ENCODE measurements at places on chromosomes 12 and 14.

DNA sequence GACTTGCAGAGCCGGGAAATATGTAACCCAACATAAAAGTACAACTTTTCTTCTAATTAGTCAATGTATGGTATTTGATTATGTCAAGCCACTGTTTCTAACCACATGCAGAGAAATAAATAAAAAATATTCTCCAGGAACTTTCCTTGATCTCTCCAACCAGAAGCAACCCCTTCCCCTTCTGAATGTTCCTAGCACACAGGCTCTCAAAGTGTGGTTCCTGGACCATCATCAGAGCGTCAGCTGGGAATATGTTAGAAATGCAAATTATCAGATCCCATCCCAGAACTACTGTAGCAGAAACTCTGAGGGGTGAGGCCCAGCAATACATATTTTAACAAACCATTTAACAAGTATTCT, 21.0 kb upstream of the ITPR2 start:
- no peak for DNase-seq

GRCh38 chr14:93286212-93286890, 46.5 kb downstream of the BTBD7 start:
- no peak for DNase-seq

GRCh38 chr12:107580750-107581618, 104.6 kb upstream of the PWP1 start:
- no peak for DNase-seq

DNA sequence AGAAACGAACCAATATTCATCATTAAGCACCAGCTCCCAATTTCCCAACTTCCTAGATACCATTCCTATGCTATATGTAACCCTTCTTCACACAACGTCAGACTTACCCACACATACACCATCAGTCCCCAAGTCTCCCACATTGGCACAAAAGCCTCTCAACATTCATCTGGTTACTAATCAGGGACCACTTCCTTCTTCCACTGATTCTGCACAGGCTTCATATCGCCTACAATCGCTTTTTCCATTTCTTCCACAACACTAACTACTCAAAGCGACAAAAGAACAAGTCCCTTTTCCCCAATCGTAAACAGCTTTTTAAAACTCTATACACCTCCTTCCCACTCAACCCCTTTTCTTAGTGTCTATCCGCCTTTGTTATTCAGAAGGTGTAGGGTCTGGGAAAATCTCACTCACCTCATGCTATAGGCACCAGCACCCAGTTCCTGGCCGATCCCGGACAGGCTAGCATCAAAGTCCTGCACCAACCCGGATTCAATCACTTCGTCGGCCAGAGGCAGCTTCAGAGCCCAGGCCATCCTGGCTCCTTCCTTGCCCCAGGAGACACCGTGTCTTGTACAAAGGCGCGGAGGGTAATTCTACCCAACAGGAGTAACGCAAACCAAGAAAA, 936 bp downstream of the TFCP2 start:
- no peak for DNase-seq

DNA sequence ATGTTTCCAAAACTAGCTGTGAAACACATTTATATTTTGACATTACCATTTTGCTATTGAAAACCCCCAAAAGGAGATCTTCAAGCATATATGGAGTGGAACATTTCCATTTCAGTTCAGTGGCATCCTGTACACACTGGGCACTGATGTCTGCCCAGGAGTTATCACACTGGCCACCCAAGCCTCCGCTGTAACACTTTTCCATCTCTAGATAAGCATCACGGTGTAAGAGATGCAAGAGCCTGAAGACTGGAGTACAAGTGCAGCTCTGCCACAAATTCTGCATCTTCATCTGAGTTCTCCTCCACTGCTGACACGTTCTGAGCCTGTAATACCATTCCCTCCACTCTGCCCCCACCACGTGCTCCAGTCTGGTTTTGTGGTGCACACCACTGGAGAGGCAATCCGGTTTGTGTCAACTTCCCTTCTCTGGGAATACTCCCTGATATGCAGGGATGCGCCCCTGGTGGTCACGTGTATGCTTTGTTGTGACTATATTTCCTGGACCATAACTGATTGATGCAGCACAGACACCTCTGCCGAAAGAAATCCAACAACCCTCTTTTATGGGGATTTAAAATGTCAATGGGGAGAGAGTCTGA, 12.7 kb downstream of the SPTLC2 start:
- no peak for DNase-seq

- DNase-seq, result no peak
These were observed 99.9 kb downstream of the PPM1H start for GRCh38 chr12:62834971-62835547.

- DNase-seq, result no peak
These were observed 10.8 kb downstream of the TMEM52B start for GRCh38 chr12:10189653-10190052.

- DNase-seq, result no peak
These were observed 41.9 kb downstream of the TTC7B start for GRCh38 chr14:90774316-90774715.

GRCh38 chr12:38711054-38711453, 194.3 kb downstream of the CPNE8 start:
- no peak for DNase-seq

- no peak for DNase-seq
These were observed 322.8 kb downstream of the RGS6 start for GRCh38 chr14:72254937-72255472.

DNA sequence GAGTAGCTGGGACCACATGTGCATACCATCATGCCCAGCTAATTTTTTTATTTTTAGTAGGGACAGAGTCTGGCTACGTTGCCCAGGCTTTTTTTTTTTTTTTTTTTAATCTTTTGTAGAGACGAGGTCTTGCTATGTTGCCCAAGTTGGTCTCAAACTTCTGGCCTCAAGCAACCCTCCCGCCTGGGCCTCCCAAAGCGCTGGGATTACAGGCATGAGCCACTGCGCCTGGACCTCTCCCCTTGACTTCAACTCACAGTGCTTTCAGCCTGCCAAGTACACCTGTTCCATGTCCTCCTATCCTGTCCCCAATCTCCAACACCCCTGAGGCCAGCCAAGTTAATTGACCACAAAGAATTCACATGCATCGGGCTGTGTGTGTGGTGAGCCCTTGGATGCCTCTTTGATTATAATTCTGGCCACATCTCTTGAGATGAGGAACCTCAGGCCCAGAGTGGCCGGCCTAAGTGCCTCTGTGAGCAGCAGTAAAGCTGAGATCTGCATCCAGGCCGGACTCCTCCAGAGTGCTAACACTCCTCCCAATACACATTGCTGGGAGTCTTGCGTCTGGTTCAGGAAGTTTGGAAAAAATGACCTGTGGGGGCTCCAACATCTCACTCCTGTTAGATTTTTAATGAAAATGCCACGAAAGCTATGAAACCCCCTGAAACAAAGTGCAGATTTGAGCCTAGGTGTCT, 6.8 kb downstream of the RAB35 start:
- DNase-seq, result no peak

GRCh38 chr14:56168007-56168616, 49.9 kb downstream of the PELI2 start:
- no peak for DNase-seq

DNA sequence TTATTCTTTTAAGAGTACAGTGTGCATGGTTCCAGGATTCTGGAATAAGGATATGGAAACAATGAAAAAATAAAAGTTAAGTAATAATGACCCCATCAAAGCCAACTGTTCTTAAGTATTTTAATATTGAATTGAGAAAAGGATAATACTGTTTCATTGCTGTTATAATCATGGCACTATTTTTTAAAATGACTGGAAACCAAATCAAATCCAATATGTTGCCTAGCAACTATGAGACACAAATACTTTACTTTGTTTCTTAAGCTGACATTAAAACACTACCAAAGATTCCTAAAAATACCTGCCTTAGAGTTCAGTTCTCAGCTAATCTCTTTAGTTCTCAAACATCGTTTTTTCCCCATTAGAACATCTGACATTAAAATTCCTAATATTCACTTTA, 66.4 kb upstream of the OTOGL start:
- no peak for DNase-seq

DNA sequence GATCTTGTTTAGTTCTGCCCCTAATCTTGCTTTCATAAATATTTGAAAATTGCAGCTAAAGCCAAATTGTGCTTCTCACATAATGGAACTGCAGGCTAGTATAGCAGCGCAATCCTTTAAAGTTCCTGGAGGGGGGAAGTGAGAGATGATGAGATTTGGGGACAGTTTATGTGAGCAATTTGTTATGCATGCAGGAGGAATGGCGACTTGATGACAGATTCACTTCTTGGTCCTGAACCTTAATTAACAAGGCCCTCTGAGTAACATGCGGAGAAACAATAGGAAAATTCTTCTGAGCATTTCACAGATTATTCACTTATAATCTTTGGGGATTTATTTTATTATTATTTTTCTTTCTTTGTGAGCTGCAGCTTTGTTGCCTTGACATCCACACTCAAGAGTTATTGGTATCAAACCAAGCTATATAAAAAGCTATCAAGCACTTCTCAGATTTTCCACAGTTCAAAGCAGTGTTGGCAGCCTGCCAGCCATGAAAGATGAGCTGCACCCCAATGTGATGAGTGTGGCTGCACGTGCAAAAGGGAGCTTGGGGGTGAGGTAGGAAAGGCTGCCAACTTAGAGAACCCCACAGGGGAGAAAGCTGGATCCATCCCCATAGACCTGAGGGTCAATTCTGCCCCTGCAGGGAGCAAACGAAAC, 1662.2 kb upstream of the FLRT2 start:
- DNase-seq, result no peak

- DNase-seq, result peak; percentile 15
These were observed 853 bp downstream of the TTC9 start for GRCh38 chr14:70642303-70643235.

- DNase-seq, result no peak
These were observed 6.8 kb downstream of the SCYL2 start for GRCh38 chr12:100273782-100274181.

- DNase-seq, result no peak
These were observed 81.9 kb upstream of the USP44 start for GRCh38 chr12:95633049-95633731.

GRCh38 chr12:70383886-70384285, 17.8 kb downstream of the KCNMB4 start:
- DNase-seq, result no peak

DNA sequence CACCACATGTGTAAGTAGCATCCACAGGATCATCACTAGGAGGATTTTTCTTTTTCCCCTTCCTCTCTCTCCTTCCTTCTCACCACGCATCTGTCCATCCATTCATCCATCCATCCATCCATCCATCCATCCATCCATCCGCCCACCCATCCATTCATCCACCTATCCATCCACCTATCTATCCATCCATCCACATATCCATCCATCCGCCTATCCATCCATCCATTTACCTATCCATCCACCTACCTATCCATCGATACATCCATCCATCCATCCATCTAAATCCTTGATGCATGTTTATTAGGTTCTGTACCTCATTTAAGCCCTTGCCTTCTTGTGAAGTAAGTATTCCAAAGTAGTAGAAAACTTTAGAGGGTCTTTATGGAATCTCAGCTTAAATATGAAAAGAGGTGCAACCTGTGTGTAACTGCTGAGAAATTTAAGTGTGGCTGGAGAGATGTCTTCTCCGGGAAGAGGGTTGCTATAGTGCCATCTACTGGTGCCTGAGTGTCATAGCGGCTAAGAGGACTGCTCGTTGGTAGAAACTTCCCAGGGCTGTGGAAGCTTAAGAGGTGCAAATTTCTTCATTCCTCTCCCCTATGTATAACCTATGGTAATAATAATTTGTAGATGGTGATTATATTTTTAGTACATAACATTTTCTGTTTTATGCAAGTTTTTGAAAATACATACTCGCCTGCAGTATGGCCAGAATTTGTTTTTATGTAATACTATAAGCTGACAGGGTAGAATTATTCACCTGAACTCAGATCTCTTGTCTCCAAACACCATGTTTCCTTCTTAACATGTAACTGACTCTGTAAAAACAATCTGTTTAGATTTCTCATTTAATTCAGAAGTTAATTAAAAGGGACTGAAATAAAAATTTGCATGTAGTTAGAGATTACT, 46.0 kb downstream of the MYO1H start:
- no peak for DNase-seq

GRCh38 chr12:27142101-27142721, 59.8 kb upstream of the C12orf71 start:
- no peak for DNase-seq
